ENCODE measurements at places on chromosomes 3 and 15.

- DNase-seq: no peak
Observed at GRCh38 chr3:56928379-56929068, 126.8 kb upstream of the ARHGEF3 start.

DNA sequence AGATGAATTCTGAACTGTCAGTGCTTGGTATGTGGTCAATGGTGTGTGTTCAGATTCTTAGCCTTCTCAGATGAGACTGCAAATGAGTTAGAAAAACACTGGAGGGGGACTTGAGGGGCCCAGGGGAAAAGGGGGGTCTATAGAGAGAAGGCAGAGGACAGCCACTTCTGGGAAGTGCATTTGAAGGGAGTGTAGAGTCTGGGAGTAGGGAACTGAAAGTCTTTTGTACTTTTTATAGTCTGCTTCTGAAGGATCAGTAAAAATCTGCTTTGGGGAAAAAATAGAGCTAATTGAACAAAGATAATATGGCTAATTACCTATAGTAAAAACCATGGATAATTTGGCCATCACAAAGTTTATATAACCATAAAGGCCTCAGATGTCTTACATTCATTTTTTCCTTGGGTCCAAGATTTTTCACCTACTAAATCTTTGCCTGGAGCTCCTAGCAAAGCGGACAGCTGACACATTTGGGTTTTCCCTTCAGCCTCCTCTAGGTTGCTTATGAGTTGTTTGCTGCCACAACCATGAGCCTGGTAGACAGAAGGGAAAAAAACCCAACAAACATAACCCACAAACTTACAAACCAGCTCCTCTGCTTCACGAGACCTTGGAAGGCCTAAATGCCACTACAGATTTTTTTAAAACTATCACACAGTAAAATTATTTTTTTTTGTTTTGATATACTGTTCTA is 48.8 kb downstream of the CD86 start:
- DNase-seq: no peak

DNA sequence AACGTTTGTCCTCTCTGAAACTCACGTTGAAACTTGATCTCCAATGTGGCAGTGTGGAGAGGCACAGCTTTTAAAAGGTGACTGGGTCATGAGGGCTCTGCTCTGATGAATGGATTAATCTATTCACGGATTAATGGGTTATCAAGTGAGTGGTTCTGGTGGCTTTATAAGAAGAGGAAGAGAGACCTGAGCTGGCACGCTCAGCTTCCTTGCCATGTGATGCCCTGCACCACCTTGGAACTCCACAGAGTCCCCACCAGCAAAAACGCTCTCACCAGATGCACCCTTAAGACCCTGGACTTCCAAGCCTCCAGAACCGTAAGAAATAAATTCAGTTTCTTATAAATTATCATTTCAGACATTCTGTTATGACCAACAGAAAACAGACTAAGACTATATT is 2.6 kb downstream of the PPP1R2 start:
- no peak for DNase-seq

DNA sequence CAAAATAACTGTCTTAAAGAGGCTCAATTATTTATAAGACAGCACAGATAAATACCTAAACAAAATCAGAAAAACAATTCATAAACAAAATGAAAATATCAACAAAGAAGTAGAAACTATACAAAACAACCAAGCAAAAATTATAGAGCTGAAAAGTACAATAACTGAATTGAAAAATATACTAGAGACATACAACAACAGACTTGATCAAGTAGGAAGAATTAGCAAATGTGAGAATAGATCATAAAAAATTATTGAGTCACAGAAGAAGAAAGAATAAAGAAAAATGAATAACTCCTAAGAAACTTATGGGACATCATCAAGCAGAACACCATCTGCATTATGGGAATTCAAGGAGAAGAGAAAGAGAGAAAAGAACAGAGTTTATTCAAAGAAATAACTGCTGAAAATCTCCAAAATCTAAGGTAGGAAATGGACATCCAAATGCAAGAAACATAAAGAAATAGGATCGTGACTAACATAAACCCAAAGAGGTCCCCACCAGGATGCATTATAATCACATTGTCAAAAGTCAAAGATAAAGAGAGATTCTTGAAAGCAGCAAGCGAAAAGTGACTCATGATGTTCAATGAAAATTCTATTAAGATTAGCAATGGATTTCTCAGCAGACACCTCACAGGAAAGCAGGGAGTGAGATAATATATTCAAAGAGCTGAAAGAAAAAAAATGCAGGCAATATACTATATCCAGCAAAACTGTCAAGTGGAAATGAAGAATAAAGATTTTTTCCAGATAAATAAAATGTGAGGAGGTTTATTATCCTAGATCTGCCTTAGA is 85.9 kb downstream of the DCLK3 start:
- DNase-seq: peak; percentile 29

DNA sequence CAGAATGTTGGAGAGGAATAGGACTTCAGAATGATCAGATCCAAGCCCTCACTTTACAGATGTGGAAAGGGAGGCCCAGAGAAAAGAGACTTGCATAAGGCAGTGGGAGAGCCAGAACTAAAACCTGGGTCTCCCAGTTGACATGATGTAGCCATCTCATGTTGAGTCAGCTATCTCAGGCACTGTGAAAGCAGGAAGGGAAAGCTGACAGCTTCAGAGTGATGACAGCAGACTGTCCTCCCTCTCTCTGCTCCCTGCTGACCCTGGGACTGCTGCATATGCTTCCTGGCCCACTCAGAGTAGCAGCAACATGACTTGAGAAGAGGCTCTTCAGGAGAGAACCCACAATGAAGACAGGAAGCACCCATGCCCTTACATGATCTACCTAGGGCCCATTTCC is 14.7 kb downstream of the FHIT start:
- peak; percentile 29 for DNase-seq

GRCh38 chr15:60212536-60212935 is 185.2 kb downstream of the ANXA2 start:
- no peak for DNase-seq

- DNase-seq: no peak
Observed at GRCh38 chr3:138395865-138396751, 38.3 kb upstream of the ESYT3 start.

DNA sequence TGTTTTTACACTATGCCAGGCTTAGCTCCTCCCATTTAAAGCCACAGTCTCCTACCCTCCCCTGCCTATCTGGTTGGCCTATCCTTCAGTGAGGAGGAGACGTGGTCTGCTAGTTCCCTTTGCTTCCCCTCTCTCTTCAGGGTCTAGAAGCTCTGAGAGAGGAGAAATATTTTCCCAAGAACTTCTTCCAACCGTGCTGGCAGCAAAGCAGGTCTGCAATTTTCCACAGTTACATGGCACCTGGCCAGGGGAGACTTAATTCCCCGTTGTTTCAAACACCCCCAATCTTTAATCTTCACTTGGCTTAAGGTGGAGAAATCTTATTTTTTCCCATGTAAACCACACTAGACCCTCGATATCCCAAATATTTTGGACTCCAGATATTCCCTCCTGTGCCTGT is 149.5 kb upstream of the MCTP2 start:
- no peak for DNase-seq

- DNase-seq: no peak
Observed at GRCh38 chr3:55654123-55654760, 167.1 kb upstream of the WNT5A start.

DNA sequence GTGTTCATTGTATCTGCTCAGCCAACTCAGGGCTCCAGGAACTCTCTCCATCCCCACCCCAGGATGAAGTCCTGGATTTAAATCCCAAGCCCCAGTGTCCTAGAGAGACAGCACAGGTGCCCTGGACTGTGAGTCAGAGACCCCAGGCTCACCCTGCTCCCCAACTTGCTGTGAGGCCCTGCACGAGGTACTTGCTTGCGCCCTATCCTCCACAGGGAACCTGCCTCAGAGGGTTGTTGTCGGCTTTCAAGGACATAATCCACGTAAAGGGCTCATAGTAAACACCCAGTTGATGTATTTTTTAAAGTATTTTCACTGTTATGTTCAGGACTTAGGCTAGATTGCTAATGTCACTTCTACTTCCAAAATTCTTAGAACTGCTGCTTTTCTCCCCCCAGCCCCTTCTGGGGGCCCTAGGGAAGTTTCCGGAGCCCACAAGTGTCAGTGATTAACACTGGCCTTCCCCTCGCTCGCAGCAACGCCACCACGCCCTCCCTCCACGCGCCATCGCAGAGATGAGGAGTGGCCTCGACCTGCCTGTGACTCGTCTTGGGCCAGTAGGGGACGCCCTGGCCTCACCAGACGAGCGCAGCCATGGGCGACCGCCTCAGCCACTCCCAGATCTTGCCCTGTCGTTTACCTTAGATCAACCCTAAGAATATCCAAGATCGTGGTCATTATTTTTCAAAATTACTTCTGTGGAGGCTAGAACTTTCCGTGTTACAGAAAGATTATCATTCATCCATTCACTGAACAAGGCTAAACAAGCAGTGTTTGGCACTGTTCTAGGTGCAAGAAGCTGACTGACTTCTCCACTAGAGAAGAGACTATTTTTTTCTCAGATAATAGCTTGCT is 6.0 kb upstream of the SRP14 start:
- DNase-seq: peak; percentile 88

DNA sequence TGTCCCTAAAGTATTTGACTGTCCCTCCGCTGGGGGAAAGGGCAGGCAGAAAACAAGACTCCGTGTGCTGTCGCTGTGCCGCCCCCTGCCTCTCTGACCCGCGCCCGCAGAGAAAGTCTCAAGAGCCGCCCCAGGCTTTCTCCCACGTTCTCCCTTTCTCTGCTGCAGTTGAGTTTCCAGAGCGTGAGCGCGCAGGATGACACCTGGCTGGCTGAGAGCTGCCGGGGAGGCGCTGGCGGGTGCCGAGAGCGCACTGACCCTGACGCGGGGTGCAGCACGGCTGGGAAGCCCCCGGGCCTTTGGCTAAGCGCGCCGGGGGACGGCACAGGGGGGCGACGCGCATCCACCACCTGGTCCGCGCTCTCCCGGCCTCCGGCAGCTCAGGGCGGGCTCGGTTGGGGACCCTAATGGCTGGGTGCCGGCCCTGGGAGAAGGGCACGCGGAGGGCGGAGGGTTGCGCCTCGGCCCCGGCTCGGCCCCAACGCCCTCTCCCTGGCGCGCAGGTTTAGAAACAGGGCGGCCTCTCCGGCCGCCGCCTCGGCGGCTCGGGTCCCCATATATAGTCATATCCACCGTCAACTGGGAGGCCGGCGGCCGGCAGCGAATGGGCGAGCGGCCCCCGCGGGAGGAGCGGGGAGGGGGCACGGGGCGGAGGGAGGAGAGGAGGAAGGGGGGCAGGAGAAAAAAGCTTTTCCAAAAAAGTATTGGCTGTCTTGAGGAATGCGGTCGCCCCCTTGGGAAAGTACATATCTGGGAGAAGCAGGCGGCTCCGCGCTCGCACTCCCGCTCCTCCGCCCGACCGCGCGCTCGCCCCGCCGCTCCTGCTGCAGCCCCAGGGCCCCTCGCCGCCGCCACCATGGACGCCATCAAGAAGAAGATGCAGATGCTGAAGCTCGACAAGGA is at the start of gene TPM1:
TSS of gene TPM1 (plus strand) at position 774 of the 903 bp plus-strand sequence. CDS start at position 857, 83 bp downstream.
- peak; percentile 16 for DNase-seq

GRCh38 chr3:5274091-5274490 is 86.6 kb downstream of the EDEM1 start:
- DNase-seq: no peak

DNA sequence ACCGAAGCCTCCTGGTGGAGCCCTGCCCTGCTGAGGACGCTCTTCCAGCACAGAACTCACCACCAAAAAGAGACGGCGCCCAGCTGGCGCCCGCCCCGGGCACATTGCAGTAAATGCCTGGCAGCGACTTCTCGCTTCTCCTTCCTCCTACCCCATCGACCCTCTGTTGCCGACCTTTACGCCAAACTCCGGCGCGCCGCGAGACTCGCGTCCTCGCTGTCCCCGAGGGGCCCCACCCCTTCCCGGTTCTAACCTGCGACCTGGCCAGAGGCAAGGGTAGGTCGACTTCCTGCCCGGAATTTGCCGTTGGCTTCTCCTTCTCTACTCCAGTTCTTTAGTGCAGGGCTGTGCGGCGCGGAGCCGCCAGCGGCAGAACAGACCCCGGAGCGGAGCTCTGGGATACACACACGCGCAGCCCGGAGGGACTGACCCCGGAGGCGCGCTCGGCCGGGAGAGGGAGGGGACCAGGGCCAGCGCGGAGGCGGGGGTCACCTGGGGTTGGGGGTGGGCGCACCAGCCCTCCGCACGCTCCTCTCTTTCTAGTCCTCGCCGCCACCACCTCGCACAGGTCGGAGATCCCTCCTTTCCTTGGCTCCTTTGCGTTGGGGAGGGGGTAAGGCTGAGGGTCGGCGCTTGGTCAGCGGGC is 226.6 kb upstream of the AZI2 start:
- no peak for DNase-seq

- no peak for DNase-seq
Observed at GRCh38 chr3:14464141-14464465, 61.7 kb downstream of the SLC6A6 start.

GRCh38 chr3:132232231-132232792 is 84.9 kb upstream of the ACP3 start:
- no peak for DNase-seq

GRCh38 chr3:108511490-108511889 is 1.1 kb upstream of the MYH15 start:
- no peak for DNase-seq

GRCh38 chr3:73056845-73057150 is 4.7 kb upstream of the EBLN2 start:
- no peak for DNase-seq

DNA sequence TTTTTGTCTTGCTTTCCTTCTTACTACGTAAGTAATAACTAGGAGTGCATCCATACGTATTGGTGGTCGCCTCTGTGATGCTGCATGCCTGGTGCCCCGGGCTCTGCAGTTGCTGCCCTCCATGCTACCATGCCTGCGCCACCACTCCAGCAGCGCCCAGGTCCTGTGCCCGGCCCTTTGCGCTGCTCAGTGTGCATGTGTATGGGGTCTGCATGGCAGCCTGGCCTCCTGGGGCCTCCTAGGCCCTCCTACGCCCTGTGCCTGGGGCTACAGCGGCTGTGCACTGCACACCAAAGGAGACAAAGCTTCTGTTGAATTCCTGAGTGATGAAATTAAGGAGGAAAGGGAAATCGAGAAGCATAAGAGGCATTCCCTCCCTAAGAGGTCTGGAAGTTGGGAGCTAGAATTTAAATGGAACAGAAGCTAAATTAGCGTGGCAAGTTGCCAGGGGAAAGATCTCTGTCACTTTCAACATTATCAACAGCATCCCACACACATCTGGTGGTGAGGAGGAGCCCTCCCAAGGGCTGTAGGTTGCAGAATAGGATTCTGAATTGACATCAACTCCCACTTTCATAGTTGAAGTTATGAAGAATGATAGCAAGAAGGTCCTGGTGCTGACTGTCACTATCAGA is 275.0 kb upstream of the CHRM5 start:
- DNase-seq: peak; percentile 23

GRCh38 chr3:194313560-194314387 is 37.4 kb downstream of the CPN2 start:
- DNase-seq: no peak

- DNase-seq: no peak
Observed at GRCh38 chr3:113070681-113071113, 79.9 kb downstream of the GTPBP8 start.

- DNase-seq: no peak
Observed at GRCh38 chr15:77139312-77139711, 68.4 kb upstream of the TSPAN3 start.

- no peak for DNase-seq
Observed at GRCh38 chr3:44963571-44964325, 12.2 kb downstream of the ZDHHC3 start.

GRCh38 chr3:78614486-78614885 is 1153.3 kb downstream of the ROBO1 start:
- DNase-seq: no peak

Measured in erythroblast (primary cell).